Iris pigment epithelial cell (primary cell): ENCODE measurements at places on chromosomes 1 and 21.

DNA sequence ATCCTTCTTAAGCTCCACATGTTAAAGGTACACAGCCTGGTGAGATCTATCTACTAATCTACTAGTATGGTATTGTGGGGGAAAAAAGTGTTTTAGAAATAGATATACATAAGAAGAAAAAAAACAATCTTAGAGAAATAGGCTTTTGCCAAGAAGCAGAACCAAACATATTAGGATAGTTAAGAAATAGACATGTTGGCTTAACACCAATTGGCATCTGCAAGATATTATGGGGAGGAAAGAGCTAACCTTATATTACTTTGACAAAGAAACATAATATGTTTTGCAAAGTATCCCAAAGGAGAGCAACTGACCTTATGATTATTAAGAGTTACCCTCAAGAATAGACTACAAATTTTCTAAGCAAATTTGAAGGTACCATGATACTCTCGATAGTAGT lies 202.9 kb downstream of the BRINP3 start:
- no peak for DNase-seq

DNA sequence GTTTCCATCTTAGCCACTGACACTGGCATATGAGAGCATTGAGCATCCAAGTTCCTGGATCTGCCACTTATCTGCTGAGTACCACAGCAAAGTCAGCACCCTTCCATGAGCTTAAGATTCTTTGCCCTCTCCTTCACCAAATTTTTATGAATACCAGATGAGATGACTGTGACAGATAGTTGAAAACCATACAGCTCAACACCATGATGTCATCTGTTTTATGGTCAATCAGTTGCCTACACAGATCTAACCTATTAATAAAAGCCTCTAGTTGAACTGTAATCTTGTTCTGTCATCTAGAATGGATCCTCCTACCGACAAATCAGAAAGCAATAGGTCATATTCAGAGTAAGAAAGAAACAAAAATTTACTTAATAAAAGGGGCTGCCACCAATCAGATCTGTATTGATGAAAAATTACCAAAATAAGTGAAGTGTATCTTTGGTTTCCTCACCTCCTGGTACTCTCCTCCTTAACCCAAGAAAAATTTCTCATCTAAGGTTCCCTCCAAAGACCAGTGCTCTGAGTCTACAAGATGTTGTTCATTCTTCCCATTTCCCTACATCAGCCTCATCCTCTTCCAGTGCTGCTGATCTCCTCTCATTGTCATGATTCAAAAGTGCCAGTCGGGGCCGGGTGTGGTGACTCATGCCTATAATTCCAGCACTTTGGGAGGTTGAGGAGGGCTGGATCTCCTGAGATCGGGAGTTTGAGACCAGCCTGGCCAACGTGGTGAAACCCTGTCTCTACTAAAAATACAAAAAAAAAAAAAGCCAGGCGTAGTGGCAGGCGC lies 138.8 kb upstream of the CTTNBP2NL start:
- DNase-seq = no peak

- DNase-seq = no peak
Observed at GRCh38 chr1:242089911-242090310, 91.0 kb upstream of the MAP1LC3C start.

GRCh38 chr1:27934818-27935549 lies at the start of gene SMPDL3B:
Gene SMPDL3B (plus strand): TSS chr1:27935000. CDS start chr1:27935184, 184 bp downstream.
- no peak for DNase-seq
